Erythroblast (primary cell): ENCODE measurements at places on chromosomes 5 and 9.

GRCh38 chr9:86945728-86946200 is 1.5 kb downstream of the GAS1 start:
- DNase-seq = peak; percentile 50

DNA sequence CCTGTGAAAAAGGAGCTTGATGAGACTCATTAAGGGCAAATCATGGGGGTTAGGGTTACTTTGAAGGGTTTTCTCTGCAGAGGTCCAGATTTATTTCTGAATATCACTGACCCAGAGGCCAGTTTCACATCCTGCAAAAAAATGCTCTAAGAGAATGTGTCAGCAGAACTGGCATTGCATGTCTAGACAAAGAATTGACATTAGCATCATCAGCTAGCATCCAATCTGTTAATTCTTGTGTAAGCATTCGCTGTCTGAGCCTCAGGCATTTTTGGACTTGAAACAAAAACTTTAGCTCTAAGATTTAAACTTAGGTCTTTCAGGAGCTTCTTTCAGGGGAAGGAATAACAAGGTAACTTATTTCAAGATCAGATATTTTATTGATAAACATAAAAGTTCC is 187.9 kb upstream of the ELL2 start:
- DNase-seq = no peak

DNA sequence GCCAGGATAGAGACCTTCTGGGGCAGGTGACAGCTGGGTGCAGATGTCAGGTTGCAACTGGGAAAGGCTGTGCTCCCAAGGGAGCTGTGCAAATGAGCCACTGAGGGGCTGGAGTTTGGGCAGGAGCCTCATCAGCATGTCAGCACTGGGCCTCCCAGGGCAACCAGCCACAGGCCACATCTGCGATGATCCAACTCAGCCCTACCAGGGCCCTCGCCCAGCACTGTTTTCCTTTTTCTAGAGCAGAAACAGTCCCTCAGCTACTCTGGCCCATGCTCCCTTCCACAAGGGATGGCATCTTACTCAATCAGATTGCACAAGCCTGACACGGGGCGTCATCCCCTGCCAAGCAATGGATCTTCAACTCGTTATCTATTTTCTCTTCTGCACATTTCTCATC is 24.8 kb downstream of the NIPAL4 start:
- no peak for DNase-seq

DNA sequence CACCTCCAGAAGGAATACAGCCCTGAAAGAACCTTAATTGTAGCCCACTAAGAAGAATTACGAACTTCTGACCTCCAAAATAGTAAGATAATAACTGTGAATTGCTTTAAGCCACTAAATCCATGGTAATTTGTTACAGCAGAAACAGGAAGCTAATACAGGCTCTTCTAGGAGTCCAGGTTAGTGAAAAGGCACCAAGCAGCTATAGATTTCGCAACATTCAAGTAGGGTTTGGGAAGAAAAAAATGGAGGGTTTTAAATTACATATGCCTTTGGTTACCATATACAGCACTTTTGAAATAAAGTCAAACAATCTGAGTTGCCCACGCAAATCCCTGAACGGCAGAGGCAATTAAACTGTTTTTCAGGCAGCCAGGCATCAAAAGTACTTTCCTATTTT is 1.7 kb upstream of the ACTL7A start:
- no peak for DNase-seq

DNA sequence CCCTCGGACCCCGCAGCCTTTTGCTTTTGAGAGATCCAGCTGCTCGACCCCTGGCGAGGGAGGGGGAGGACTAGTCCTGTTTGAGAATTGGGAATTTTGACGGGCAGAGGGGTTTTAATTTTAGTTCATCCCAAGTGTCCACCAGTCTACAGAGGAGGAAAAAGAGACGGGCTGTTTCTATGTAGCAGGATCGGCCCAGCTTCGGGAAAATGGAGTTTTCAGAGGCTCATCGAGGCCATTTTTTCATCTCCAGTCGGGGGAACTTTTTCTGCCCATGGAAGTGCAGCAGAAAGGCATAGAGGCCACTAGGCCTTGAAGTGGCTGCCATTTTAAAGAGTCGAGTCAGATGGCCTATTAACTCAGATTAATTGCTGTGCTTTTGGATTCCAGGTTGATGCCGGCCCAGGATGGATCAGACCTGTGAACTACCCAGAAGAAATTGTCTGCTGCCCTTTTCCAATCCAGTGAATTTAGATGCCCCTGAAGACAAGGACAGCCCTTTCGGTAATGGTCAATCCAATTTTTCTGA is 1.2 kb downstream of the NSD1 start:
- DNase-seq = no peak

DNA sequence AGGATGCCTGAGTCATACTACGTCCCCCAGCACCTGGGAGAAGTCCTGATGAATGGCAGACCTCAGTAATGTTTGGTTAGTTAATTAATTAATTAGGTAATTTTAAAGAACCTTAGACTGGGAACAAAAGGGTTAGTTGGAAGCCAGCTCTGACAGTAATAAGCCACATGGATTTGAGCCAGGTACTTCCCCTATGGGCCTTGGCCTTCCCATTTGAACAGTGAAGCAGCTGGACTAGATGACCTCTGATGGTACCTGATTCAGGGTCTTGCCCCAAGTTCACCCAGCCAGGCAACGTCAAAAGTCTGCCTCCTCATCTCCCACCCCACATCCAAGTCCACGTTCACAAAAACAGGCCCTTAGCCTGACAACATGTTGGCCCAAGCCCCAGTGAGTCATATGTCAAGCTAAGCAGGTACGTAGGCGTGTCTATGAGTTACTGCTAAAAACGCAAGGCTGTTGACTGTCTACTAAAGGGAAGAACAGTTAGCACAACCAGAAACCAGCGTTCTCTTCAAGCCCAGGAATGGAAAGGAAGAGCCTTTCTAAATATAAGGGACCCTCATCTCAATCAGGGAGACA is 303.2 kb downstream of the ACTL7B start:
- no peak for DNase-seq

- no peak for DNase-seq
Observed at GRCh38 chr5:37717613-37718431, 122.0 kb downstream of the GDNF start.

DNA sequence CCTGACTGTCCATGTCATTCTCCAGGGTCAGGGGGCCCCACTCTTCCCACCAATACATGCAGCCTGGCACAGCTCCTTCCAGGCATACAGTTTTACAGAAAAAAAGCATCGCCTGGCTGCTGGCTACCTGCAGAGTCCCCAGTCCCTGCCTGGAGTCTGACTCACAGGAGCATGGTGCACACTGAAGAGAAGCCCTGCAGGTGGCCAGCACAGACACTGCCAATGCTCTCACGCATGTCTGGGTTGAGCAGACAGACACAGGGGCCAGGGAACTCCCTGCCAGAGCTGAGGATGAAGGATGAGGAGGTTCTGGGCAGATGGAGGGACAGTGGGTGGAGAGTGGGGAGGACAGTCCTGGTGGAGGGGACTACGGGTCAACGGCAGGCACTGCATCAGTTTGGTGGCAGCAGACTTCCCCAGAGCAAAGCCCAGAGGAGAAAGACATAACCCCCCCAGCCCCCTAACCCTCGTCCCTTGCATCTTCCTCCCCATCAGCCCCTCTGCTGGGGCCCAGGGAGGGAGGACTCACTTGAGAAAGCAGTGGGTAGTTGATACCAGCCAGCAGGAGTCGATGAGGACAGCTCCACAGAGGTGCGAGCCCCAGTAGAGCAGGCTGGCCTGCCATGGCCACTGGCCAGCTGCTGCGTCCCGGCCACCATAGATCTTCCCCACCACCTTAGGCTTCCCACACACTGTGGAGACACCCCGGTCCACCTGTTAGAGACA is 72.9 kb upstream of the SPTLC1 start:
- DNase-seq = no peak

GRCh38 chr5:137700282-137700680 is 35.6 kb downstream of the KLHL3 start:
- no peak for DNase-seq

- no peak for DNase-seq
Observed at GRCh38 chr5:27810458-27810857, 772.1 kb upstream of the CDH9 start.

GRCh38 chr9:29422438-29422837 is 1849.2 kb upstream of the C9orf72 start:
- DNase-seq = peak; percentile 3

DNA sequence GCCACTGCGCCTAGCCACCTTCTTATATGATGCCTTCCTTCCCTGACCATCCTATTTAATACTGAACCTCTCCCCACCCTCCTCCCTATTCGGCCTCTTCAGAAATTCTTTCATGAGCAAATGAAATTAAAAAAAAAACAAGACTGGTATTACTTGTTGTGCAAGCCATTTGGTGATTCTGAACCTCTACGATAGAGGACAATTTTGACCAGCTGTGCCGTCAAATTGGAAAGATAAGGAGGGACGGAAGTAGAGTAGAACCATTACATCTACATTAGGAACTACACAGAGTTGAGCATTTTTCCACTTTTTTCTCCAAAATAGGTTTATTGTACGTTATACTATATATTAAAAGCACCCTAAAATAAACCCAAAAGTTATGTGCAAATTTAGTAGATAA is 2.9 kb downstream of the DHX29 start:
- DNase-seq = peak; percentile 63

DNA sequence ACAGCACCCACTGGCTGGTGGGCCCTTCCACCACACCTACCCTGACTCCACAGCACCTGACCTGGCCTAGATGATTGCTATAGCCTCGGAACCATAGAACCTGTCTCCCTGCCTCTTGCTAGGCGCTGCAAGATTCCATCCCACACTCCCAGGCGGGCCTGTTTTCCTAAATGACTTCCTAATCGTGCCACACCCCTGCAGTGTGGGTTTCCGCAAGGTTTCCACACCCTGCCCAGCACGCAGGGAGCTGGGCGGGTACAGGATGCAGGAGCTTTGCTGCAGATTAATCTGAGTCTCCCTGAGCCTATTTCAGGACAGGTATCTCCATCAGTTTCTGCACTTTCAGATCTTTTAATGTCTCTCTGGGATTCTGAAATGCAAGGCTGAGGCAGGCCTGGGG is 62.9 kb downstream of the SHB start:
- DNase-seq = no peak

DNA sequence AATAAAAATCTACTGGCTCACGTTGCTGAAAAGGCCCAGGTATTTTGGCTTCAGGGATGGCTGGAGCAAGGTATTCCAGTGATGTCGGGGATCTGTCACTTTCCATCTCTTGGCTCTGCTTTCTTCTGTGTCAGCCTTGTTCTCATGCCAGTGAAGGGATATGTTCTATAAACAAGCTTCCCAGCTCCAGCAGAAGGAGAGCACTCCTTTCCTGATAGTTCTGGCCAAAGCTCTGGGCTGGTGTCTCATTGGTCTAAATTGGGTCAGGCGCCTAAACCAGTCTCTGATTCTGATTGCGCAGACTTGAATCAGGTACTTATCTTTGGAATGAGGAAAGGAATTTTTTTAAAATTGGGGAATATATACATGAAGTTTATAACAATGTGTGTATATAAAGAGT is 5.1 kb downstream of the SNX30 start:
- no peak for DNase-seq

GRCh38 chr5:162852134-162852533 is 585.3 kb upstream of the CCNG1 start:
- no peak for DNase-seq

DNA sequence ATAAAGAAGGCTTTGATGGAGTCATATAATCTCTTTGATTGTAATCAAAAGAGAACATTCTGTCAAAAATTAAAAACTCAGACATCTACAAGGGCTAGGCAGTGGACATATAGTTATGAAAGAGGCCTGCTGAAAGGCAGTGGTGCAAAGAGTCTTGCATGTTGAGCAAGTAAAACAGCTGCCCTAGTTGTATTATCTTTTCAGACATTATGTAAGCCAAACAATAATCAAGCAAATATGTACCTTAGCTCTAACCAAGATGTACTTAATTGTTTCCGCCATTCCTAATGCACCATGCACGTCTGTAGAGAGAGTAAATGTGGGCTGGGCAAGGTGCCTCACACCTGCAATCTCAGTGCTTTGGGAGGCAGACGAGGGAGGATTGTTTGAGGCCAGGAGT is 14.3 kb downstream of the GAPT start:
- DNase-seq = no peak

GRCh38 chr9:8604201-8604600 is 804.6 kb upstream of the DMAC1 start:
- DNase-seq = no peak

DNA sequence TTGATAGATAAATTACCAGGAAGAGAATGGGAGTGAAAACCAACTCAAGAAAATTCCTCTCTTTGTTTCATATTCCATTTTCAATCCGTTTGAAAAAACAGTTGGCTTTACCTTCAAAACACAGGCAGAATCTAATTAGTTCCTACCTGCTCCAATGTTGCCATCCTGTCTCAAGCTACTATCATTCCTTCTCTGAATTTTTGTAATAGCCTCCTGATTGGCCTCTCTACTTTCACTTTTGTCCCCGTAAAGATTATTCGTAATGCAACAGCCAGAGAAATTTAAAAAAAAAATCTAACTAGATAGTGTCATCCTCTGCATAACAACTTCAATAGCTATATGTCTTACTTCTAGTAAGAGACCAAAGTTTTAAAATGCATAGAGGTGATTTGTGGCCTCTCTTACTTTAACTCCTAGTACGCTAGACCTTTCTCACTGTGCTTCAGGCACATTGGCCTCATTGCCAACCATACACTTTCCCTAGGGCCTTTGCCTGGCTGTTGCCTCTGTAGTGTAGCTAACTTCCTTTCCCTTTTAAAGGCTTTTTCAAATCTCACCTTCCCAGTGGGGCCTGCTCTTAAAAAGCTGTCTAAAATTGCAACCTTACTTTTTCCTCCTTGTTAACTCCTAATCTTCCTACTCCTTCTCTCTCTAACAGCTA is 311.3 kb upstream of the GRIN3A start:
- DNase-seq = no peak

GRCh38 chr5:132055808-132056609 is 4.4 kb upstream of the IL3 start:
- DNase-seq = no peak
